ENCODE measurements at places on chromosomes 13 and 19.

DNA sequence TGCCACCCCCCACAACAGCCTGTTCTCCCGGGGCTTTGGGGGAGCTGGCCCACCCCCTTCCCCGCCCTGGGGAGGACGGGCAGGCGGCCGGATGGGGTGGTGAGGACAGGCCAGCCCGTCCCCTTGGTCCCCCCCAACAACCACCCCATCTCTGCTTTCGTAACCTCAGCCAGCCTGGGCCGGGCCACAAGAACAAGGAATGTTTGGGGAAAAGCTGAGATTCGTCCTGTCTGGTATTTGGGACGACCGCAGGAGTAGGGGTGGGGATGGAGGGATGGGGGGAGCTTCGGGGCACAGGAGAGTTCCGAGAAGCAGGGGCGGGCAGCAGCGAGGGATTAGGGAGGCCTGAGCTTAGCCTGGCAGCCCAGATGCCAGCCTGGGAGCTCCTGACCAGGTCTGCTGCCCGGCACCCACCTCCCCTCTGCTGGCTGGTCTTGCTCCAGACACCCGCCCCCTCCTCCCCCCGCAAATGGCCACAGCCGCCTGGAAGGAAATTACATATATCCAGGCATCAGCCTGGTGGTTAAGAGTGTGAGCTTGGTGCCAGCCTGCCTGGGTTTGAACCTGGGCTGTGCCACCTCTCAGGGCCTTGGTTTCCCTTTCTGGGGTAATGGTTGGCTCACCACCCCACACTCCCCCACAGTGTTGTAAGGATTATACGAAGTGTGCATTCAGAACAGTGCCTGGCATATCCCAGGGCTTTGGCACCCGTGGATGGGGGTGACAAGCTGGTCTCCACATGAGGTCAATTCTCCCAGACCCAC lies at the start of gene PODNL1:
Gene PODNL1 (minus strand): TSS at position 117 of the 764 bp plus-strand sequence. CDS start 236 bp downstream, outside the sequence.
- no peak for DNase-seq

- DNase-seq, result no peak
These were observed 28.0 kb downstream of the ZFR2 start for GRCh38 chr19:3840804-3841203.

DNA sequence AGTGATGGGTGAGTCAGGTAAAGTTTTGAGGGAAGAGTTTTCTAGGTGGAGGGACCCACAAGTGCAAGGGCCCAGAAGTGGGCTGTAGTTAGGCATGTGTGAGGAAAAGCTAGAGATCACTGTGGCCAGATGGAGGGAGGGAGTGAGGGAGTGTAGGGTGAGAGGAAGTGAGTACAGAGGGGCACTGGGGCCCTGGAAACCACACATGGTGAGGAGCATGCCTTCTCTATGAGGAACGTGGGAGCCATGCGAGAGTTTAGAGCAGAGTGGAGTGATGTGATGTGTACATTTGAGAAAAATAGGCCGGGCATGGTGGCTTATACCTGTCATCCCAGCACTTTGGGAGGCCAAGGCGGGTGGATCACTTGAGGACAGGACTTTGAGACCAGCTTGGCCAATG lies 14.7 kb upstream of the SHKBP1 start:
- DNase-seq, result no peak

DNA sequence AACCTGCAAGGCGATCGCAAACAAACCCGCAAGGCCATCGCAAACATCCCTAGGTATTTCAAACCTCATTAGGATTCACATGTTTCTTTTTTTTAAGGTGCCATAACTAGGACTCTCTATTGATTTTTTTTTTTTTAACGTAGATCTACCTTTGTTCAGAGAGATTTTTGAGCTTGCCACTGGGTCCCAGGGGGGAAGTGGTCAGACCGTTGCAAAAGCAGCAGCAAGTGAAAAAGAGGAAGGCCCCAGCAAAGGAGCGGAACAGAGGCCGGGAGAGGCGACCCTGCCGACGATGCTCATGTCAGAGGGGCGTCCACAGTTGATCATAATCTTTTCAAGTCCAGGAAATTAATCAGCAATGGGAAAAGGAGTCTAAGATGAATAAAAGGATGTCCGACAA lies 32.7 kb upstream of the FLT1 start:
- DNase-seq, result no peak

GRCh38 chr19:41997121-41997850 lies 3.3 kb upstream of the ATP1A3 start:
- DNase-seq, result no peak

GRCh38 chr19:35444735-35445134 lies 3.3 kb upstream of the FFAR2 start:
- DNase-seq, result no peak

DNA sequence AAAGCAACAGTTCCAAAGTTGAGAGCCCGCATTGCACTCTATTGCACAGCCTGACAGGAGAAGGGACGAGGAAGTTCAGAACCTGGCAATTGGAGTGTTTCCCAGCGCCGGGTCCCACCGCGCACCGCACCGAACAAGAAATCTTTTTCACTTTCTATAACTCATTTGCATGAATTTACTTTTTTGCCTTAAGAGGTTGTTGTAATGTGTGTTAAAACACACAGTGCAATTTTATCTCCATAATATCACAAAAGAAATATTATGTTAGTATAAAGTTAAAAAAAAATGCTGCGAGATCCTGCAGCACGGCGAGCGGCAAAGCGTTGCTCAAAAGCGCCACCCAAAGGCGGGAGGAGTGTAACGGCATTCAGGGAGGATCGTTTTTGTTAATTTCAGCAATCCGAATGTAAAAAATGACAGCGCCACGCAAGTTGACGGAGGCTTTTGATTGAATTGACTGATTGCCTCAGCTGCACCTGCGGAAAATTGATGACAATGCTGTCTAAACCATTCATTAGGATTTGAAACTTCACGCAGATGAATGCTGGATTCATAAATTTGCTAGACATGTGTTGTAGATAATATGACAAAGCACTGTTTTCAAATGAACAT lies 303.6 kb upstream of the ZNF507 start:
- DNase-seq, result no peak

- DNase-seq, result no peak
These were observed 2.8 kb downstream of the COL4A2 start for GRCh38 chr13:110309661-110310524.

DNA sequence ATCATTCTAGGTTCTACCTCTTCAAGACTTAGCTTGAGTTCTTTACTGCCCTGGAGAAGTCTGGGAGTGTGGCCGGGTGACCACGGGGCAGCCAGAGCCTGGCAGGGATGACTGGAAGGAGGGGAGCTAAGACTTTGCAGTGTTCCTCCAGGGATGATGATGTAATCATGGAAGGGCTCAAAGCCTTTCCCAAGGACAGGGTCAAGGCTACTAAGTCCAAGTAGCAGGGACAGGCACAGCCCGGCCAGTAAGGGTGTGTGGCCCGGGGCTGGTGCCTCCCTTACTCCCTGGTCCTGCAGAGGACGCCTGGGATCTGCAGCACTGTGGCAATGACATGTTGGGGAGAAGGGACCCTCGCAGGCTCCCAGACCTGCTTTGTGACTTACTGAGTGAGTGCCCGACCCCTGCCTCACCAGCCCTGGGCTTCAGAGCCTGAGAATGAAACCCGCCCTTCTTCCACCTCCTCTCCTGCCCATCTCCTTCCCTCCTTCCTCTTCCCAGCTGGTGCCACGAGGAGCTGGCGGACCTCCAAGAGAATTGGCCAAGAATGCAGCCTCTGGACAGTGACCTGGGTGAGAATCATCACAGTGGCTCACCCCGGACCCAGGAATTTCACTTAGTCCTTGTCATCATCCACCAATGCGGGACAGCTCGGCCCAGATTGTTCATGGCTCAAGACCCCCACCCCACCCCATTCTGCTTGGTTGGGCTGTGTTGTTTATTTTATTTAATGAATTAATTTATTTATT lies 15.6 kb upstream of the FBXO17 start:
- no peak for DNase-seq

DNA sequence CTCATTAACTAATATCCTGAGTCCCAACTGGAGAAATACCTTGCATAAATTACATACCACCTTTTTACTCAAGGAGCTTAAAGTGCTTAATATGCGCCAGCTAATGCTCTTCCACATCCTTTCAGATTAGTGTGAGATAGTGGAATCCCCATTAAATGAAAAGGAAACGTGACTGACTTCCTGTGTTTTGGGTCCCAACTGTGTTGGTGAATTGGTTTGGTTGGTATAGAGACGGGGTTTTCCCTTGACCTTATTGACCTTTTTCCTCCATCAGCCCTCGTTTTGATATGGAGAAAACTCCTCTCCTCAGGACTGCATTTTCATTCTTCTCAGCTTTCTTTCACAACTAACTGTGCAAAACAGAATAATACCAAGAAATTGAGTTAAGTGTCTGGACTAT lies 163.5 kb downstream of the PAN3 start:
- DNase-seq, result no peak

- no peak for DNase-seq
These were observed 220.3 kb downstream of the NBEA start for GRCh38 chr13:35162420-35162819.

GRCh38 chr19:29266603-29267002 lies 53.7 kb upstream of the UQCRFS1 start:
- no peak for DNase-seq

GRCh38 chr13:29583073-29583785 lies 12.3 kb downstream of the SLC7A1 start:
- DNase-seq, result no peak
